ENCODE measurements at places on chromosomes 13 and 19.

DNA sequence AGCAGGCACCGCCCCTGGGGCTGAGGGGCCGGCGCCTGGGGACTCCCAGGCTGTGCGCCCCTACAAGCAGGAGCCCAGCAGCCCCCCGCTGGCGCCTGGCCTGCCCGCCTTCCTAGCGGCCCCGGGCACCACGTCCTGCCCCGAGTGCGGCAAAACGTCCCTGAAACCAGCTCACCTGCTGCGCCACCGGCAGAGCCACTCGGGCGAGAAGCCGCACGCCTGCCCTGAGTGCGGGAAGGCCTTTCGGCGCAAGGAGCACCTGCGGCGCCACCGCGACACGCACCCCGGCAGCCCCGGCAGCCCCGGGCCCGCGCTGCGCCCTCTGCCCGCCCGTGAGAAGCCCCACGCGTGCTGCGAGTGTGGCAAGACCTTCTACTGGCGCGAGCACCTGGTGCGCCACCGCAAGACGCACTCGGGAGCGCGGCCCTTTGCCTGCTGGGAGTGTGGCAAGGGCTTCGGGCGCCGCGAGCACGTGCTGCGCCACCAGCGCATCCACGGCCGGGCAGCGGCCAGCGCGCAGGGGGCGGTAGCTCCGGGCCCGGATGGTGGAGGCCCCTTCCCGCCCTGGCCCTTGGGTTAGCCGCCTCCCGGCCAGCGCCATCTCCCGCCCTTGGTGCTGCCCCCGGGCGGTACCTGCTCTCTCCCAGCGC lies 16.1 kb upstream of the GALP start:
- no peak for DNase-seq

GRCh38 chr13:98686270-98686669 lies 66.2 kb downstream of the SLC15A1 start:
- no peak for DNase-seq

DNA sequence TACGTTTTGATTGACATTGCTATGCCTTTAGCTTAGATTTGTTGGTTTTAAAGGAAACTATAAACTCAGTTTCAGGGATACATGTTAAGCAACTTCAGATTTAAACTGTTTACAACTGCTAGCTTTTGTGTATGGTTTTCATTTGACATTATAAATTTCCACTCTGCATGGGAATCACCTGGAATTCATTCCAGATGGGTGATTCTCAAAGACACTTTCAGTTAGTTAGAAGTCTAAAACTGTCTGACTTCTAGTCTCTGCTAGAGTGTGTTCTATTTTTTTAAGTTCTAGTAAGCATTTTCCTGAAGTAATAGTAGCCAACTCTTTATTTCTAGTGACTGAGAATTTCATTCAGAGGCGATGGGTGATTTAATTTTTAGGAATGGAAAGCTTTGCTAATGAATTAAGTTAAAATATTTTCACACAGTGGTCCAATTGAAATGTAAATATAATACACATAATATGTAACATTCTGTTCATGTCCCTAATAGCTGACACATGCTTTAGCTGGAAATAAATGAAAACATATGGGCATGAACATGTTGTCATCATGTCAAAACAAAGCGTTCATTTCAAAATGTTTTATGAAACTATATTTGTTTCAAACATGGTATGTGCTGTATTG lies 58.3 kb upstream of the CSNK1A1L start:
- no peak for DNase-seq

GRCh38 chr13:59746291-59746962 lies 417.3 kb downstream of the DIAPH3 start:
- DNase-seq = no peak

DNA sequence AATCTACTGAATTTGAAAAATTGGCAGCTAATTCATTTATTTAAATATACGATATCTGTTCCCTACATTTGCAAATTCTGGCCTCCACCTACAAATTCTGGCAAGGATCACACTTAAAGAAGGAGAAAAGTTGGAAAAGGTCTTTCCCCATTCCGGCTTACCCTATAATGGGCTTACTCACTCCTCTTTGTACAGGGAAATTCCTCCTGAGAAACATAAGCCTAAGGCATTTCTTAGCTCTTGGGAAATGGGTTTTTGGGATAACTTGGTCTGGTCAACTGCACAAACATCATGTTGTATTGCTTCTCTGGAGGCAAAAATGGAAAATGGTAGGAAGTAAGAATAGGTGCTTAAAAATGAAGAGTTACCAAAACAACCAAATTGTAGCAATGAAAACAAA lies 25.5 kb downstream of the KCTD12 start:
- DNase-seq = no peak

GRCh38 chr13:98526182-98526512 lies 50.8 kb downstream of the STK24 start:
- no peak for DNase-seq

DNA sequence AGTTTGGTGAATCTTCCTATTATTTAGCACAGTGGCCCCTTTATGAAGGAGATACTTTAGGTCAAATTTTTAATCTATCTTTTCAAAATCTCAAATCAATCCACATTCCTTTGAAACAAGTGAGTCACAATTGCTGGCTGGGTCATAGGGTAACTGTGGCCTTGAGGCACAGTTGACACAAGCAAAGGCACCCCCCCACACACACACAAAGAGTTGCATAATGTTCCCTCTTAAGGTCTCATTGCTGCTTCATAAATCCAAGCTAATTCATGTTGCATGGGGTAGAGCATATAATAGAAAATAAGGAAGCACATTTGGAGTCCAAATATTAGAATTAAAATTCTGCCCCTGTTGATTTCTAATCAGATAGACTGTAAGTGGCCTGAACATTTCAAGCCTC lies 171.5 kb downstream of the DLEU7 start:
- no peak for DNase-seq

DNA sequence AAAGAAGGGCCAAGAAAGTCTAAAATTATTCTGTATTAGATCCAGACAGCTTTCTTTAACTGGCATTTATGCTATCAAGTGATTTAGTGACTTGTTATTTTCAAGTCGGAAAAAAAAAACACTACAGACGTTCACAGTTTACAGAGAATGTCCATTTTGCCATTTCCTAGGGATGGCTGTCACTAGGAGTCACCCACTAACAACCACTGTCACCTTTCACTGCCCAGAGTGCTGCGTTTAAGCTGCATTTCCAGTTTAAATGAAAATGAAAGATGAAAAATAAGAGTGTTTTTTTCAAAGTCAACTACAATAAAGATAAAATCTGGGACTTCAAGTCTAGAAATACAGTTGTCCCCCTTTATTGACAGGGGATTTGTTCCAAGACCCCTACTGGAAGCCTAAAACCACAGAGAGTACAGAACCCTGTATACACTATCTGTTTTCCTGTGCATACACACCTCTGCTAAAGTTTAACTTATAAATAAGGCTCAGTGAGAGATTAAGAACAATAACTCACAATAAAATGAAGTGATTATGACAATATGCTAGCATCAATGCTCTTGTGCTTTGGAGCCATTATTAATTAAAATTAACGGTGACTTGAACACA lies 112.5 kb downstream of the SACS start:
- no peak for DNase-seq

- no peak for DNase-seq
Measured at GRCh38 chr13:110089815-110090214, 217.1 kb downstream of the COL4A1 start.

- DNase-seq = peak; percentile 33
Measured at GRCh38 chr19:48169578-48169938, 586 bp downstream of the LIG1 start.

DNA sequence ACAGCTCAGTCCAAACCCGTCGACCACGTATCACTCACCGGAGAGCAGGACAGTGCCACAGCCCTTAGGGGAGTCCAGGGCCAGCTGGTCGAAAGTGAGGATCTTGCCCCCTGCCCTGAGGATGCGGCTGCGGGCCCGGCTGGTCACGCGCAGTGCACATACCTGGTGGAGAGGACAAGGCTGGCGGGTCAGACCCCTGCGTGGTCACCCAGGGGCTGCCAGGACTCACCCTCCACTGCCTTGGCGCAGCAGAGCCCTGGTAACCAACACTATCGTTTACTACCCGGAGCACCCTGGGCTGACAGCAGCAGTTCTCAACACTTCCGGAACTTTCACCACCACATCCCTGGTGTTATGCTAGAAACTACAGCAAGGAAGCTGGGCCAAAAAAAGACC lies 1.2 kb upstream of the FAM83E start:
- DNase-seq = no peak

DNA sequence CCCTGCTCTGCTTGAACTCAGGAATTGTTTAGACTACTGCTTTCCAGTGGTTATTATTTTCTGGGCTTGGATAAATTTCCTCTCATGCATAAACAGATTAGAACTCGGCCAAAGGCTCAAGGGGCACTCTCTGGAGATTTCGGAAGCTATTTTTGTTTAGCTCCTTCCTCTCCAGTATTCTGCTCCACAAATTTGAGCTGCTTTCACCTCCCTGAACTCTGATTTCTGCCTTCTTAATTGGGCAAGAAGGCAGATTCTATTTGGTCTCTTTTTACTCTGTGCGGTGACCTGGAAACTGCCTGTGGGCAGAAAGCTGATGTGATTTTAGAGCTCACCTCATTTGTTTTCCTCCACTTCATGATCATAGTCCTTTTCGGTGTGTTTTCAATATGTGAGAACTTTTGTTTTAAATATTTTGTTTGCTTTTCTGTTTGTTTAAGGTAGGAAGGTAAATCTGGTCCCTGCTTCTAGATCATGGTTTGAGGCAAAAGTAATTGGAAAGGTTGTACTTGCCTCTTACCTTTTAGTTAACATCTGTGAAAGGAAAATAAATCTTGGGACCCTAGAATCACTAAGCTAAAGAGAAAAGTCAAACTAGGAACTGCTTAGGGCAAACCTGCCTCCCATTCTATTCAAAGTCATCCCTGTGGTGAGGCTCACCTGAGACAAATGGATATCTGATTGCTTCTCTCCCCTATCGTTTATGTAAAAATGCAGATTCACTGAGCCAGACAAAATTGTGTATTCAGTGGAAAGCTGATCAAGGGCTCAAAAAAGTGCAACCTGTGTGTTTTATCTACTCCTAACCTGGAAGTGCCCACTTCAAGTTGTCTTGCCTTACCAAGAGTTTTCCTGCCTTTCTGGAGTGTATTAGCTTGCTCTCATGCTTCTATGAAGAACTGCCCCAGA lies 714.7 kb upstream of the PCDH20 start:
- no peak for DNase-seq

DNA sequence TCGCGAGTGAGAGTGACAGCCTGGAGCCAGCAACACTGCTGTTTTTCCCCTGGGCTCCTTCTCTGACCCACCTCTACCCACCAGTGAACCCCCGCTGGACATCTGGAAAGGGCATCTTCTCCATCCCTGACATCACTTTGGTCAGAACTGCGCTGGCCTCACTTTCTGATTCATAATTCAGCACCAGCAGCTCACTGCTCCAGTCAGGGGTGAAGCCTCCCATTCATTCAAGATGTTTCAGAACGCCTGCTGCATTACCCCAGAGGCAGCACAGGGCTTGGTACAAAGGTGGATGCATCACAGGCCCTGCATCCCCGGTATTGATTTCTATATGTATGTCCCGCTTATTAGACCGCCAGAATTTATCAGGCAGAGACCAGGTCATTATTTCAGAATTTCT lies 182.8 kb upstream of the TSHZ3 start:
- DNase-seq = no peak

DNA sequence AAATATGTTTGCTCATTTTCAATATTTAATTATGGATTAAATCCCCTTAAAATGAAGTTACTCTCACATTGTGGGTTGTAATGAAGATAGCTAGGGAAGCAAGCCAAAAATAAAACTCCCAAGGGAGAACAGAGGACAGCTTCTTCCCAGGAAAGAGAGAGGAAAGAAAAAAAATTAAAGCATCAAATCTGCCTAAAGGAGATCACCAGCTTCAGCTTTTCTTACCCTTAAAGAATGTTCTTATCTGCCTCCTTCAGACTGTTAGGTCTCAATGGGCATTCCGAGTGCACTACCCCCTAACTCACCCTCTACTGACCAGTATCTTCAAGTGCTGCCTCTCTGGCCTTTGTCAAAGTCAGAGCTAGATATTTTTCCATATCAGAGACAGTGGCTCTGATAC lies 55.2 kb downstream of the XPO4 start:
- no peak for DNase-seq

DNA sequence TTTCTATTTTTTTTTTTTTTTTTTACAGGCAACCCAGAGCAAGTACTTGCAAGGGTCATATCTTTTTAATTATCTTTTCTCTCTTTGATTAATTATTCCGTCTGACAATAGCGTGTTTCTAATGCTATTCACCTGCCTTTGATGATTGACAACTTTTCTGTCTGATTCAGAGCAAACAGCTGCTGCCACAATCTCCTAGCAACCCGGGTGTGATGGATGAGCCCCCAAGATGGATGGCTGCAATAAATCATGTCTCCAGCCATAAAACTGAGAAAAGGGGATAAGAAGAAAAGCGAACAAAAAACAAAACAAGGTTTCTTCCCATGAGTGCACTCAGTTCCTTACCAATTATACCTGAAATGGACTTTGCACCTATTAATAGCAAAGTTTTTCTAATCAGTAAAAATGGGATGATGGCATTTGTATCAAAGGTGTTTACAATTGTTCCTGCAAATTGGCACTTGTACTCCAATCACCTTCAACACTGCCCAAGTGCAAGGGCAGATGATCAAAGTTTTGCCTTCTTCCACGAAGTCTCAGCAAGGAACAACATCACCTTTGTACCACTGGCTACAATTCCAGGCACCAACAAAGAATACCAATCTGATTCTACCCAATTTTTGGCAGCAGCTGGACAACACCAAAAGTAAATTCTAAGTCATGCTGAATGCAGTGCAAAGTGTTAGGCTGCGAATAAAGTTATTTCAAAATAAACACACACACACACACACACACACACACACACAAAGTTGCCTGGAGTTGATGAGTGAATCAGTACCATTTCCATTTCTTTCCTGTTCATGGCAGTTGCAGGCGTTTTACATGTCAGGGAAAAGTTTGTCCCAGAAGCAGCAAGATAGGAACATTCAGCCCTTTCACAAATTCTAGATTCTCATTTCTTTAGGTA lies 12.0 kb downstream of the TSHZ3 start:
- DNase-seq = no peak

- no peak for DNase-seq
Measured at GRCh38 chr19:19817357-19817756, 4.2 kb downstream of the ZNF506 start.

DNA sequence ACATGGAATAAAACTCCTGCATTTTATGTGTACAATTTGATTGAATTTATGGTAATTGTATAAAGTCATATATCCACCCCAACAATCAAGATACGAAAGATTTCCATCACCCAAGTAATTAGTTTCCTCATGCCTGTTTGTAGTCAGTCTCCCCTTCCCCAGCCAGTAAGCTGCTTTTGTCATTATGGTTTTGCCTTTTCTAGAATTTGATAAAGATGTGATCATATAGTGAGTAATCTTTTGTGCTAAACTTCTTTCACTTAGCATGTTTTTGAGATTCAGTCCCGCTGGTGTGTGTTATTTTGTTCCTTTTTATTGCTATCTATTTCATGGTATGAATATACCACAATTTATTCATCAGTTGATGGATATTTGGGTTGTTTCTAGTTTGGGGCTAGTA lies 16.0 kb downstream of the ITM2B start:
- no peak for DNase-seq

DNA sequence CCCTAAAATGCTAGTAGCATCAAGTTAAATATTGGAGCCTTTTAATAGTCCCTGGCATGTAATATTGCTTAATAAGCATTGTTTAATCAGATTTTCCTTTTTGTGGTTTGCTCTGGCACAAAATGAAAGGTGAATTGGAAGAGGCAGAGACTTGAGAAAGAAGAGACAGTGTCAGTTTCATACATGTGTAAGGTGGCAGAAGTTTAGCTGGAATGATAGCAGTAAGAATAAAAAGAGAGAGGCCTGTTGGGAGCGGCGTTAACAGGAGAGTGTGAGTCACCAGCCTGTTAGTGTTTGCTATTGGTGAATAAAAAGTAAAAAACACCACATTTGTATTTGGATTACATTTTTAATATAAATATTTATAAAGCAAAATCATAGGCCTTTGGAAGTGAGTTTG lies 145.3 kb downstream of the PDS5B start:
- no peak for DNase-seq
